ENCODE measurements at places on chromosomes 5 and 9.

DNA sequence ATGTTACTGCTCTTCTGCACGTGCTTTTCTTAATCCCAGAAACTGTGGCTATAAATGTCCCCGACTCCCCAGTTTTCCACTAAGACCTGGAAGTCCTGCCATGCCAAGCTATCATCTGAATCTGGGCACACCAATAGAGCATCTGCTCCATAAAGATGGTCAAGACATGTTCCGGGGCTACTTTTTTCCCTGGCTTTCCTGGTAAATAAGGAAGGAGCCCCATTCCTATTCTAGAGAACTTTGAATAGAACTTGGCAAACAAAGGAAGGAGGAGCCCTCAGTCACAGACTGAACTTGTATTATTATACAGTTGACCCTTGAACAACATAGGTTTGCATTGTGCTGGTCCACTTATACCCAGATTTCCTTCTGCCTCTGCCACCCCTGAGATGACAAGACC, 182.9 kb downstream of the CCDC192 start:
- no peak for DNase-seq

DNA sequence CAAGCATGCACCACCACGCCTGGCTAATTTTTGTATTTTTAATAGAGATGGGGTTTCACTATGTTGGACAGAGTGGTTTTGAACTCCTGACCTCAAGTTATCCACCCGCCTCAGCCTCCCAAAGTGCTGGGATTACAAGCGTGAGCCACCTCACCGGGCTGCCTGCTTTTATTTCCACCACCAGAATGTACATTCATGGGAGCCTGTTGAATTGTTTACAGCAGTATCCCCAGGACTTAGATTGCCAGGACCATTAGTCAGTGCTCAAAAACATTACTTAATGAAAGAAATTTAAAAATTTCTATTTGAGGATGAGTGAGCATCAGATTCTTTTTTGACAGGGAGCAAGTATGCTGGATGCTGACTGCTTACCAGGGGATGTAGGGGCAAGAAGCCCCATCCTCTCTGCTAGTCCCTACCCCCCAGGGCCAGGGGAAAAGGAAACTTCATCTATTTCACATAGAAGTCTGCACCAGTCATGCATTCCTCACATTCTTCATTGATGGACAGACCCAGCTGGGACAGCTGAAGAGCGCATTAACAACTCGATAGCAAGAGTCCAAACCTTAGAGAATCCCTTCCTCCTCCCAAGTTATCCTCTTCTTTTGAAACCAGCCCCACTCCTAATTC, 10.3 kb upstream of the RGMB start:
- no peak for DNase-seq

GRCh38 chr5:123876276-123876790, 364.4 kb downstream of the CSNK1G3 start:
- no peak for DNase-seq

DNA sequence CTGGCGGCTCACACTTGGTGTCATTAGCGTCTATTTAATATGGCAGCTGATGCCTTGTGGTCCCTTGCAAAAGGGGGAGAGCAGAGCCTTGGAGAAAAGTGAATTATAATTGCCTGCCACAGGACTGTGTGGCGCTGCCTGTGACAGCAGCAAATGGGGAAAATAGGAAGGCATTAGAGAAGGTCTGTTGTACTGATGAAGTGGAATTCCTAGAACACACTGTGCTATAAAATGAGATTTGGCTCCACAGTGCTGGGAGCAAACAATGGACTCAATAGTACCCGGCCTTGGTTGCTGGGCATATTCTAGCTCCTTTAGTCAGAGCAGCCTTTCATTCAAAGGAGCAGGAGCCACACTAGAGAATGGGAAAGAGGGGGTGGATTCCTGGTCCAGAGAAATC, 21.3 kb downstream of the SEMA6A start:
- DNase-seq, result no peak

DNA sequence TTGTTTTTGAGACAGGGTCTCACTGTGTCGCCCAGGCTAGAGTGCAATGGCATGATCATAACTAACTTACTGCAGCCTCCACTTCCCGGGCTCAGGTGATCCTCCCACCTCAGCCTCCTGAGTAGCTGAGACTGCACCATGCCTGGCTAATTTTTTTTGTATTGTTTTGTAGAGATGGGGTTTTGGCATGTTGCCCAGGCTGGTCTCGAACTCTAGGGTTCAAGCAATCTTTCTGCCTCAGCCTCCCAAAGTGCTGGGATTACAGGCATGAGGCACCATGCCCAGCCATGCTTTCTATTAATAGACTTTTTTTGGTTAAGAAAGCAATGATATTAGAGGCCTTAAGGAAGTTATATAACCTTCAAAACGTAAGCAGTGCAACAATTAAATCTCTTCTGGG, 23.3 kb downstream of the CLTA start:
- DNase-seq, result no peak

DNA sequence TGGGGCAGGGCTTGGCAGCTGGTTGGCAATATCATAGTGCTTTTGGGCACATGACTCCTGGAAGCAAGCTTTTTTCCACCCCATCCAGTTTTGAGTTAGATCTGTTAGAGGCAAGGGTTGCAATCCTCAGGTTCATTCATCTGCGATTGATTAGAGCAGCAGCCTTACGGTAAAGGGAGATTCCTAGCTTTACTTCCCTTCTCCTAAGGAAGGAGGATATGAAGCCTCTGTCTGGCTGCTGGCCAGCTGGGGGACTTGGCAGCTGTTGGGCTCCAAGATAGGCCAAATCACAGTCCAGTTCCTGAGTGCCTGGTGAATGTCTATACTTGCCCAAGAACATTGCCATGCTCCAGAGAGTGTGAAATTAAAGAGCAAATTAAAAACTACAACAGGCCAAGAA, 113.4 kb upstream of the CCNH start:
- no peak for DNase-seq

DNA sequence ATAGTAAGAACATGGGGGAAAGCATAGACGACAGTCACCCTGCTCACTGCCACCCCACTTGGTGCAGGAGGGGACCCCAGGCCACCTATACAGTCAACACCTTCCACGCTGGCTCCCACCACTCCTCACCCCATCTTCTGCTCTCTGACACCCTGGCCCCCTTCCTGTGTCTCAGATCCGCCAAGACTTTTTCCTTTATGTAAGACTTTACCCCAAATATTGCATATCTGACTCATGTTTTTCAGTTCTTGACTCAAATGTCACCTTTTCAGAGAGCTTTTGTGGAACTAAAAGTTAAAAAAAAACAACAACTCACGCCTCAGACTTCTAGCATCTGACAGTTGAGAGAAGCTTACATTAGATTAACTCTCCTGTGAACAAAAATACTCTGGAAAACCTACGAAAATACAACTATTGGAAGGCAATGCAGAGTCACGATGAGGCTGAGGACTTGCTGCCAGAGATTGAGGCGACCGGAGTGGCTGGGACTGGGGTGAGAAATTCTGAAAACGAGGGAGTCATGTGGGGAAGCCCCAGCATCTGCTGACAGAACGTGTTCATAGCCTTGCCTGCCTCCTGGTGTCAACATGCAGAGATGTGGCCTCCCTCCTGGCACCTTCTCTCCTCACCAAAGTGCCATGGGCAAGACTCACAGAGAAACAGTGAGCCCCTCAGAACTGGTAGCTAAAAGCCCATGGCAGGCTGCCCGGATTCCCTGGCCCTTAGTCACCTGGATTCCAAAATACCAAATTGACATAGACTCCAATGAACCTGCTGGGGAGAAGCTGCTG, 22.4 kb upstream of the FCN2 start:
- no peak for DNase-seq

DNA sequence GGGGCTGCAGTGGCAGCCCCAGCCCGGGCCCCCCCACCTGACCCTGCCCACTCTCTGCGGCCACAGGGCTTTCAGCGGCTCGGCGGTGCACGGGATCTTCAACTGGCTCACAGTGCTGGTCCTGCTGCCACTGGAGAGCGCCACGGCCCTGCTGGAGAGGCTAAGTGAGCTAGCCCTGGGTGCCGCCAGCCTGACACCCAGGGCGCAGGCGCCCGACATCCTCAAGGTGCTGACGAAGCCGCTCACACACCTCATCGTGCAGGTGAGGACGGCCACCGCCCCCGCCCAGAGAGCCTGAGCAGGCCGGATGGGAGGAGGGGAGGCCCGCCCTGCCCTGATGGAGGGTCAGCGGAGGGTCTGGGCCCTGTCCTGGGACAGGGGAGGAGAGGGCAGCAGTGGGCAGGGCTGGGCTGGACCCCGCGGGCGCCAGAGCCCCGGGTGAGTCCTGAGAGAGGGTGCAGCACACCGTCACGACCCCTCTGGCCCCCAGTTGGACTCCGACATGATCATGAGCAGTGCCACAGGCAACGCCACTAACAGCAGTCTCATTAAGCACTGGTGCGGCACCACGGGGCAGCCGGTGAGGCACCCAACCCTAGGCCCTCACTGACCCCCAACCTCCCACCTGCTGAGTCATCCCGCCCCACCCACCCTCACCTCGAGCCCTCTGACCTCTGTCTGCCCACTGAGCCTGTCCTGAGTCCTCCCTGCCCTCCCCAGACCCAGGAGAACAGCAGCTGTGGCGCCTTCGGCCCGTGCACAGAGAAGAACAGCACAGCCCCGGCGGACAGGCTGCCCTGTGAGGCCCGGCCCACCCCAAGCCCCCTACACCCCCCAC, 2.7 kb downstream of the SLC34A3 start:
- DNase-seq, result no peak

GRCh38 chr9:133238851-133239532, 29.9 kb upstream of the OBP2B start:
- DNase-seq, result peak; percentile 10

All from stimulated activated CD8-positive, alpha-beta memory T cell treated with anti-CD3 and anti-CD28 coated beads, Interleukin-15, amount 100 ng/mL, for 4 hours (primary cell).